ENCODE measurements at places on chromosomes 3 and 15. TPM values are rescaled to one million over a fixed set of nuclear protein-coding genes. Genes with fewer than 3 reads are reported as not detected.

SLC9C1 gene
- not detected for total RNA-seq

EPHA6 gene
- not detected for total RNA-seq

TBC1D2B gene
- 101 TPM for total RNA-seq

POU1F1 gene
- not detected for total RNA-seq

PPM1L gene
- total RNA-seq: 5.9 TPM

DNA sequence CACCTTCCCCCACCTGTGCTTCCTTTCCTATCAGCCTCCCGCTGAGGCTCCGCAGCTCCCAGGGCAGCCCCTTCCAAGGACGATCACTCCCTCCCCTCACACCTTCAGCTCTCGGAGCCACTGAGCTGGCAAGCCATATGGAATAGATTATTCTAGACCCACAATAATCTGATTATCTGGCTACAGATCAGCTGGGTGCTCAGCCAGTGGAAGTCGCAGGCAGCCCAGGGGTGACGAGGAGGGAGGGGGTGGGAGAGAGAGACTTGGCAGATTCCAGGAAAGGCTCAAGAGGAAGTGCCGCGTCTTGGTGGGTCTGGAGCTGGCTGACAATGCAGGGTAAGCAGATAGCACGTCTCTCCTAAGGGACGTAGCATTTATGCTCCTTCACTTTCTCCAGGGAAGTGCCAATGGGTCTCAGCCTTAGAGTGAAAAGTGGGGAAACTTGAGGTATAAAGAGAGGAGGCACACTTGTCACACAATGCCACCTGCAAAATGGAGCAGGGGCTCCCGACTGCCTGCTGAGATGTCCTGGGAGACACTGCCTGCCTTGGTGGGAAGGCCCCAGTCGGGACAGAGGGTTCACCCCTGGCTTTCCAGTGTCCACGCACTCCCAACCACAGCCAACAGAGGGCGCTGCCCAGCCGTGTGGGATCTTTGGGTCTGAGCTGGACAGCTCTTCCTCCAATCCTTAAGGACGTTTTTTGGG, 9.4 kb upstream of the MESP1 start:
- peaks cover 8% of the 10 kb centered on the region for H3K27me3 ChIP-seq
- no peak overlapping the region for H3K27ac ChIP-seq
- DNase-seq: peak; percentile 77
- no peaks in the 10 kb centered on the region for H3K36me3 ChIP-seq

- H3K27me3 ChIP-seq: peaks cover 1% of the 10 kb centered on the region
- no peak for DNase-seq
- no peaks in the 10 kb centered on the region for H3K36me3 ChIP-seq
- H3K4me1 ChIP-seq: peaks cover 3% of the 10 kb centered on the region
- no peak overlapping the region for H3K27ac ChIP-seq
These were observed 81.3 kb downstream of the APBA2 start for GRCh38 chr15:28967066-28967465.

- no peak overlapping the region for H3K4me3 ChIP-seq
- no peaks in the 10 kb centered on the region for H3K27me3 ChIP-seq
- H3K4me1 ChIP-seq: no peaks in the 10 kb centered on the region
- H3K36me3 ChIP-seq: no peaks in the 10 kb centered on the region
- no peak for DNase-seq
- no peak overlapping the region for H3K27ac ChIP-seq
These were observed 267.8 kb upstream of the FRG2C start for GRCh38 chr3:75396316-75396802.

DNA sequence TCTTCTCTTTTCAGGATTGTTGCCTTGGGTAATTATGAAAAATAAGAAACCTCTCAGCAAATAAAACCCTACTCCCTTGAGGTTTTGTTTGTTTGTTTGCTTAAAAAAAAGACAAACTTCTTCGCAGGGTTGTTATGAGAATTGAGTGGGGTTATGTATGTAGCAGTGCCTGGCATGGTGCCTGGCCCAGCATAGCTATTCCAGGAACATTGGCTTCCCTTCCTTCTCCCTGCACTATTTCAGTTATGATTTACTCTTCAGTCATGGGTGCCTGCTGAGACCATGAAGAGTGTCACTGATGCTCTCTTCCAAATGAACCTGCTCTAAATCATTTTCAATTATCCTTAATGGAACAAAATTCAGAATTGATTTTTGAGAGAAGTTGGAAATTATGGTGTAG, 283.5 kb upstream of the ROPN1 start:
- H3K4me3 ChIP-seq: no peak overlapping the region
- H3K27ac ChIP-seq: no peak overlapping the region
- no peaks in the 10 kb centered on the region for H3K27me3 ChIP-seq
- no peak for DNase-seq

- H3K27me3 ChIP-seq: no peaks in the 10 kb centered on the region
- no peak overlapping the region for H3K4me3 ChIP-seq
- peaks cover 9% of the 10 kb centered on the region for H3K4me1 ChIP-seq
These were observed 83.7 kb downstream of the CMSS1 start for GRCh38 chr3:99901200-99901926.

DNA sequence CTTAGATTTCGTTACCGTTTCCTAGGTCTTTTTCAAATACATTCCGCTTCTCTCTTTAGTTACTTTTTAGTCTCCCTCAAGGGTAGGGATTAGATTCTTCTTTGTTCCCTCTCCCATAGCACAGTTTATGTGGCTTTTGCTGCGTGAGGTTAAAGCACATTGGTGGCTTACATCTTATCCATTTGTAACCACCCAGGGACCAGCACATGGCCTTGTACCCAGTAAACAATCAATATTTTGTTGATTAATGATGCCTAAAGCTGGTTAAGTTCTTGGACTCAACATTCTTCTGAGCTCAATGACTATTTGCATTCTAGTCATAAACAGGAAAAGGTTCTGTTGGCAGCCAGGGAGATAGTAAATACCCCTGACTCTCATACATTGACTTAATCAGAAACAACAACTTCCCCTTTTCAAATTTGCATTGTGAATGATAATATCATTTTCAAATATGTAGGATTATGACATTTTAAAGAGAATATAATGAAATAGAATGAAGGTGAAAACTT, 60.2 kb downstream of the CACNA1D start:
- peaks cover 15% of the 10 kb centered on the region for H3K27me3 ChIP-seq
- no peak overlapping the region for H3K27ac ChIP-seq
- no peaks in the 10 kb centered on the region for H3K36me3 ChIP-seq

DNA sequence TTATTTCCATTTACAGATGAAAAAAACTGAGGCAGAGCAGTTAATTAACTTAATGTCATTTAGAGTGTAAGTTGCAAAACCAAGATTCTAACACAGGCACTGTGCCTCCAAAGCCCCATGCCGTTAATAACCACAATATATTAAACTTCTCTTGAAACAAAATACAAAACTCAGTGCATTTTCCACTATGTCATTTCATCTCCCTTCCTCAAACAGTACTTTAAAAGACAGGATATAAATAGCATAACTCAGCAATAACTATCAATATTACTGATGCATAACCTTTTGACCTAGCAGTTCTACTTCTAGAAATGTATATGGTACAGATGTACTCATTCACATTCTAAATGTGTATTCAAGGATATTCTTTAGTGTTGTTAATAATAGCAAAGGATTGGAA, 5.1 kb upstream of the TASOR start:
- peaks cover 16% of the 10 kb centered on the region for H3K36me3 ChIP-seq
- no peak overlapping the region for H3K27ac ChIP-seq
- no peak for DNase-seq

DNA sequence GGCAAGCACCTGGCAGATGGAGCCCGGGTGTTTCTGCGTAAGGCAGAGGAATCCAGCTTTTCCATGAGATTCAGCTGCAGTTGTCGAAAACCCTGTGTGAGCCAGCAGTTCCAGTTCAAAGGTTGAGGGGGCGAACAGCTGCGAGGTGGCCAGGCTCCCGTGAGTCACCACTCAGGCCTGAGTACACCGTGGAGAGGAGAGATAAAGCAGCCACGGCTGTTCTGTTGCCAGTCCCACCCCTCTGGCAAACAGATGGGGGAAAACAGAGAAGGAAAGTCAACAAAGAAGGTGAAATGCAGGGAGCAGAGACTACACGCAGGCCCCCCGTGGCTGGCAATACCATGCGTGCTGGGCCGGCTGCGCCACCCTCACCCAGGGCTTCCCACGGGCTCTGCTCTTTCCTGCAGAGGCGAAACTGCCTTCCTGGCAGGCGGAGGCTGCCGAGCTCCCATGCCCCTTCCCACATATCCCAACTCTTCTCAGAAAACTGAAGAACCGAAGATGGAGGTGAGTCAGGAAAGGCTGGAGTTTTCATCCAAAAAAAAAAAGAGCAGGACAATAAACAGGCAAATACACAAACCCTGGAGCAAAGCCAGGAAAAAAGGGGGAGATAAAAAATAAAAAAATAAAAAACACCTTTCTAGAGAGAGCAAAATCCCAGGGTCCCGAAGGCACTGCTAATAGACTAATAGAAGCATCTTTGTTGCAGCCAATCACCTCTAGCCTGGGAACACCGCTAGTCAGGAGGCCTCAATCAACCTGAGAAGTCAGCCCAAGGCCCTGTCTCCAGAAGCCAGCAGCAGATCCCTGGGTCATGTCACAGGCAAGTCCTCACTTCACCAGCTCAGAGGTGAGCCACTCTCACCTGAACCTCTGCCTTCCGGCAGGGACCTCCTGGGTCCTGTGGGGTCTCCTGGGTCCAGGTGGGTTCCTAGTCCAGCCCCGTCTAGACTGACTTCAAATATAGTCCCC, 37.7 kb downstream of the FAM174B start:
- H3K27me3 ChIP-seq: peaks cover 3% of the 10 kb centered on the region
- H3K36me3 ChIP-seq: no peaks in the 10 kb centered on the region
- no peak overlapping the region for H3K27ac ChIP-seq
- no peak overlapping the region for H3K4me3 ChIP-seq
- DNase-seq: no peak

DNA sequence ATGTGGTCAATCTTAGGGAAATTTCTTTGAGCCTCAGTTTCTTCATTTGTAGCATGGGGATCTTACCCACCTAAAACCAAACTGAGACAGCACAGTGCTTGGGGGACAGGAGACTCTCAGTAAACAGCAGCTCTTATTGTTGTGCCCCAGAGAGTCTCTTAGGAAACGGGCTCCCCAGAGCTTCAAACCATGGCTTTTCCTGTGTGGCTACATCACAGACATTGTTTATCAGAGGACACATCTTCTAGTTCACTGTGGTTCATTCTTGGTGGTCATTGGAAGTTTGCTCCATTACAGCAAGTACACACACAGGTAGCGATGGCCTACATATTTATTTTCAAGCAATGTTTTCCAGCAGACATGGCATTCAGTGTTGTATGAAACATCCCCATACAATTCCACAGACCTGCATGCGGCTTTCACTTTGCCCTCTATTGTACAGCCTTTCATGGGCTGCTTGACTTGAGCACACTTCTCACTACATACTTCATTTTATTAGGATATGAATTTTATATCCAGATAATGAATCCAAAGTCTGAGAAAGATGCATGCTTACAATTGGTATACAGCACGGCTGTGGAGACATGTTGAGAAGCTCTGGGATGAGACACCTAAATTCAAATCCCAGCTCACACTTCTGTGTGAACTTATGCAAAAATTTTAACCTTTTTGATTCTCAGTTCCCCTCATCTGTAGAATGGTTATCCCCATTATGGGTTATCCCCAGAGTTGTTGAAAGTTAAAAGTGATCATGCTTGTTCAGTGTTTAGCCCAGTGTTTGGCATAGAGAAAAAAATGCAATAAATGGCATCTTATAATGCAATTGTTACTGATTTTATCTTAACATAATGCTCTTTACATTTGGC, 84.8 kb upstream of the ICE2 start:
- DNase-seq: no peak
- H3K4me3 ChIP-seq: peak overlapping the region; percentile 42
- H3K4me1 ChIP-seq: peaks cover 69% of the 10 kb centered on the region
- H3K27me3 ChIP-seq: no peaks in the 10 kb centered on the region
- peak overlapping the region; percentile 69 for H3K27ac ChIP-seq

DNA sequence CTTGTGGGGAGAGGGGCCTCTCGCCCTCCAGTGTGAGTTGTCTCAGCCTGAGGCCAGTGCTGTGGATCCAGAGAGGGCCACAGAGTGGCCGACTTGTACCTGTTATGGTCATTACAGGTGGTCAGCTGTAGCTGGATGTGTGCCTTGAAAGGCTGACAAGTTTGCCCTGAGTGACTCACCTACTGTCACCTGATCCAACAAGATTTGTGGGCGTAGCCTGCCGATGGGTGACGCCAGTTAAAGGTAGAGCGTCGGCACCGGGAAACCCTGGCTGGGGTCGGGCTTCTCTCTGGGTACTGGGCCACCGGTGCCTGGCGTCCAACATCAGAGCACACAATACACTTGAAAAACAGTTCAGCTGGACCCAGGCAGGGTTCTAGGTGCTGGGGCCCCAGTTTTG, 2.8 kb upstream of the ISG20 start:
- no peaks in the 10 kb centered on the region for H3K27me3 ChIP-seq
- peak overlapping the region; percentile 95 for H3K27ac ChIP-seq
- peaks cover 76% of the 10 kb centered on the region for H3K36me3 ChIP-seq
- DNase-seq: peak; percentile 79
- H3K4me3 ChIP-seq: peak overlapping the region; percentile 87

DNA sequence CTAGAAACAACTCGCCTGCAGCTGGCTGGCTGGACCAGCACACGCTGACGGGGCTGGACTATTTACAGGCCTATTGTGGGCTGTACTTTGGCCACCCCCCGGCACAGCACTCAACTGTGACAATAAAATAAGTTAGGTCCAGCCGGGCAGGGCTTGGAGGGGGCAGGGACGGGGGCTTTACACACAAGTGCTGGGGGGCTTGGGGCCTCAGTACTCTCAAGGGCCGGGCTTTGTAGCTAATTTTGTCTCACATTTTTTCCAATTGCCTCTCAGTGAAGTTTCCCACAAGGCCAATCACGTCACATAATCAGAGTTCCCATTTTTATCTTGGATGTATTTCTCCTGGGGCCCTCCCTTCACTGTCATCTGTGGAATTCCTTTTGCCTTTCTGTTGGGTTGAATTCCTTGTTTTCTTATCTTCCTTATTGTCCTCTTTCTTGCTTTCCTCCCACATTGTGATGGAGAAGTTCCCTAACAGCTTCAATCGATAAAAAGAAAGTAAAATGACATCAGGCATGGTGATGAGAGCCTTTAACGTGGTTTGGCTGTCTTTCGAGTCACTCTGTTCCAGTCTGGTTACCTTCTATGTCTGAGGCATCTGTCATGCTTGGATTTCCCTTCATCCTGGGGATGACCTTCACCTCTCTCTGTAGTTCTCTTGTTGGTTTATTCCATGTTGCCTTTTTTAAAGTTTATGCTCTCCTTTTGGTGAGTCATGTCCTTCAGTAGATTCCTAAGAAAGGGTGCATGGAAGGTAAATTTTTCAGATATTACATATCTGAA, 44.1 kb upstream of the CMTM7 start:
- DNase-seq: no peak
- no peaks in the 10 kb centered on the region for H3K4me1 ChIP-seq
- H3K4me3 ChIP-seq: no peak overlapping the region
- H3K27ac ChIP-seq: no peak overlapping the region
- no peaks in the 10 kb centered on the region for H3K36me3 ChIP-seq

DNA sequence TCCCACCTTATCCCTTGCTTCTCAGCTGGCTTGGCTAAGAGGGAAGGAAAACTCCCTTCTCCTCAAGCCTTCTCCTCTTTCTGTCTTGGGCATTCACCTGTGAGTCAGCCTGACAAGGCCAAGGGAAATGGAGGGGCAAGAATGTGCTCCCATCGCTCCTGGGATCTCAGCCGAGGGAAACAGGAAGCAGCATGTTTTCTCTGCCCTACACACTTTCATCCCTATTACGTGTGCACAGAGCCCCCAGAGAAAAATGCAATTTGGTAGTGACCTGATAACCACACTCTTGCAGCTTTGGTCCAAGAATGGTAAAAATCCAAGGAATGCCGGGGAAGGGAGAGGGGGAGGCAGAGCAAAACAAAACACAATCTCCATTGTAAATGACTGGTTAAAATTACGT, 32.9 kb upstream of the MTMR10 start:
- H3K4me3 ChIP-seq: no peak overlapping the region
- peaks cover 2% of the 10 kb centered on the region for H3K4me1 ChIP-seq
- no peaks in the 10 kb centered on the region for H3K36me3 ChIP-seq
- H3K27me3 ChIP-seq: peaks cover 32% of the 10 kb centered on the region
- H3K27ac ChIP-seq: no peak overlapping the region
- no peak for DNase-seq
